EL (cell line): ENCODE measurements at places on chromosomes 4 and X.

DNA sequence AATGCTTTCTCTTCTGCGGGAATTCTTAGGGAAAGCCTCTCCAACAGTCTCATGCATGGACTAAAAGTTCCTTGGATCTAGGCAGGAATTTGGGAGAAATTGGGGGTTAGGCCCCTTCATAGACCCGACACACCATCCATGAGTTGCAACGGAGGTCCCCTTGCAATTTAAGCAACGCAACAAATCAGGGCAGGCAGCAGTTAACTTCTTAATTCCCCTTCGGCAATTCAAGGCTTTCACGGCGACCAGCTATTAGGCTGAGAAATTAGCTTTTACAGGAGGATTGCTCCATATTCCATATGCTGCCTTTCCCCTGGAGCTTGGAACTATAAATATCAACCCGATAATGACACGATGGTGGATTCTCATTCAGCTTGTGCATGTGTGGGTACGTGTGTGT lies 241.0 kb downstream of the SHOX start:
- no peak for DNase-seq

GRCh38 chrX:154840856-154841255 lies 6.4 kb upstream of the SMIM9 start:
- peak; percentile 61 for DNase-seq

DNA sequence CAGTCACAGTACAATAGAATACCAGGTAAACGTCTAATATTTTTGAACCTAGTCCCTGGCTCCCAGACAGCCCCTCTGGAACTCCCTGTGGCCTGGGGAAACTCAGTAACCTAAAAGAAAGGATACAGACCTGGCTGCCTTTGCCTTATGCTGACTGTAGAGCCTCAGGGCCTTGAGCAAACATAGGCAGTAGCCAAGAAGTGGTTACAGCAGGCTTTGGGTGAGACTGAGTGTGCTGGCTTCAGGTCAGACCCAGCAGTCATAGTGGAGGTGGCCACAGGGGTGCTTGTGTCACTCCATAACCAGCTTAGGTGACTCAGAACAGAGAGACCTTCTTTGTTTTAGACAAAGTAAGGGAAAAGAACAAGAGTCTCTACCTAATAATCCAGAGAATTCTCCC lies 141.8 kb upstream of the PRDX4 start:
- DNase-seq: no peak

GRCh38 chr4:24428850-24429249 lies 155.5 kb downstream of the DHX15 start:
- DNase-seq: no peak

- DNase-seq: no peak
Observed at GRCh38 chrX:12425496-12425895, 287.2 kb downstream of the FRMPD4 start.

GRCh38 chr4:128751354-128751753 lies 58.1 kb upstream of the JADE1 start:
- no peak for DNase-seq

DNA sequence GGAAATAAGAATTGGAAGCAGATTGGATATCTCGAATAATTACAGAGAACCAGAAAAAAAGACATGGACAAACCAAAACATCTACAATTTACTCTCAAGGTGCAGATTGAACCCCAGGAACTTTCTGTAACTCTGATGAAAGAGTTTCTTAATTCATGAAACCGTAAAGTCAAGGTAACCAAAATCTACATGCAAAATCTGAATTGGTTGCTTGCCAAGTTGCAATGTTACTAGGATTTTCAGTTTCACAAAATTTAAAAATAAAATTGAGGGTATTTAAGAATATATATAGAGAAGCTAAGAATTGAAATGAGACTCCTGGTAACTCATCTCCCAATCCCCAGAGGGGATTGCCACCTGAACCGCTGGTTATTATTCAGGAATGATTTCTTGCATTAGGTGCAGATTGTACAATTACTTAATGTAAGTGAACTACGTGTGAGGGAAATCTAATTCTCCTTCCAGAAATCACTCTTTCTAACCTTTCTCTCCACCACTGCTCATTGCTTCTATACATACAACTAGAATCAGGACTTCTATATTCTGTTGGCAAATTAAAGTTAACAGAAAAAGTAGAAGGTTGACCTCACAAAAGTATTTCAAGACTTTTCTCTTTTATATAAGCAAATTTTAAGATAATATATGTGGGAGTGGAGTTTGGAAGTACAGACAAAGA lies 221.5 kb upstream of the NDST4 start:
- no peak for DNase-seq
